ENCODE measurements at places on chromosomes 13 and 19.

DNA sequence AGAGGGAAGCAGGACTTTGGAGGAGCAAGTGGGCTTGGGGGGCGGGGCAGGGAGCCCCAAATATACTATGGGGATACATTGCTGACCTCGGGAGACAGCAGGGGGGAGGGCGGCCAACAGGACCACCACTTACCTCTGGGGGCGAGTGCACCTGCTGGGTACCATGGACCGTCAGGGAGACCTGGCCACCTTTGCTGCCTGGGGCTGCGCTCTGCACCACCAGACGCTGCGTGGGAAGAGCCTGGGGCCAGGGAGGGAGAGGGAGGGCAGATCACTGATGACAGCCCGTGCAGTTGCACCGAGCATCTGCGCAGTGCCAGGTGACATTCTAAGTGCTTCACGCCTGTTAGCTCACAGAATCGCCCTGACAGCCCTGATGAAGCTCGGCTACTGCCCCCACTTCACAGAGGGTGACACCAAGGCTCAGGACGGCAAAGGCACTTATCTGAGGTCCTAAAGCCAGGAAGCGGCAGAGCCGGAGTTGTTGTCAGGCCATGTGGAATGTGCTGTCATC, 24.1 kb downstream of the RFX1 start:
- no peak for DNase-seq

GRCh38 chr13:46552303-46552682, 677 bp upstream of the LRCH1 start:
- DNase-seq, result no peak

GRCh38 chr13:110397436-110398115, 90.5 kb downstream of the COL4A2 start:
- DNase-seq, result peak; percentile 66

DNA sequence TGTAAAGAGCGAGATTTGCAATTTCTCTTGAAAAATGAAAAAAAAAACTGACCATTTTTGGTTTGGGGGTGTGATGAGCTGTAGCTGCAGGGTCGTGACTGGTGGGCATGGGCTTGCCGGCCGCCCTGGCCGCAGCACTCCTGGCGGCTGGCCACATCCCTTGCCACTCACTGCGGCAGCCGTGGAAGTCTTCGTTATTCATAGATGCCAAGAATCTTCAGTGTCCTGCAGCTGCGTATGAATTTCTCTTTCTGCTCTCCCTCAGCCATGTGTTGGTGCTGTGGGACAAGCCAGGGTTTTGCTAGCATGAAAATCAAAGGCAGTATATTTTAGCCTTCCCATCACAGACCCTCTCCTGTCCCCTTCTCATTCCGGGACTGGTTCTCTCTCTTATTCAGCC, 151.7 kb upstream of the TSHZ3 start:
- no peak for DNase-seq

All from nucleus accumbens (tissue), 56 donors.